ENCODE measurements at places on chromosomes 11 and 22. TPM values are rescaled to one million over a fixed set of nuclear protein-coding genes. Genes with fewer than 3 reads are reported as not detected.

PHLDB1 gene
- 67.0 TPM for total RNA-seq

TMEM121B gene
- total RNA-seq: 0.04 TPM

PPME1 gene
- 27.2 TPM for total RNA-seq

EHF gene
- 0.07 TPM for total RNA-seq

ISX gene
- total RNA-seq: not detected

CADM1 gene
- total RNA-seq: 2.8 TPM

FOLH1 gene
- not detected for total RNA-seq

CRACR2B gene
- total RNA-seq: 4.3 TPM

DNA sequence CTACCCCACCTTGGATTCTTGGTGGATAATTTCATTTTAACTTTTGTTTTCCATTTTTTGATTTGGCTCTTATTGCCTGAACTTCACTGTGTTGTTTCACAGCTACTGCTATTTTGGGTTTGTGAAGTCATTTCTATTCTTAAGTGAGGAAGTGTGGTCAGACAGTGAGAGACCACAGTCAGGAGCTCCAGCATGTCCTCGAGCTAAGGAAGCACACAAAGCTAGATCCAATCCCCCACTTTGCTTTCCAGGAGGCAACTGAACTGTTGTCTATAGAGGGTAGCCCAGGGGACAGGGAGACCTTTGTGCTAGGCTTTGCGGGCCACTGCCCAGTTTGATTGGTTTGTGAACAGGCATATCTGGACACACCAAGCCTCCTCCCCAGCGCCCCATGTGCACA lies 251.8 kb upstream of the KIRREL3 start:
- DNase-seq: no peak

GRCh38 chr11:73170140-73170539 lies 28.0 kb upstream of the FCHSD2 start:
- no peak for DNase-seq

DNA sequence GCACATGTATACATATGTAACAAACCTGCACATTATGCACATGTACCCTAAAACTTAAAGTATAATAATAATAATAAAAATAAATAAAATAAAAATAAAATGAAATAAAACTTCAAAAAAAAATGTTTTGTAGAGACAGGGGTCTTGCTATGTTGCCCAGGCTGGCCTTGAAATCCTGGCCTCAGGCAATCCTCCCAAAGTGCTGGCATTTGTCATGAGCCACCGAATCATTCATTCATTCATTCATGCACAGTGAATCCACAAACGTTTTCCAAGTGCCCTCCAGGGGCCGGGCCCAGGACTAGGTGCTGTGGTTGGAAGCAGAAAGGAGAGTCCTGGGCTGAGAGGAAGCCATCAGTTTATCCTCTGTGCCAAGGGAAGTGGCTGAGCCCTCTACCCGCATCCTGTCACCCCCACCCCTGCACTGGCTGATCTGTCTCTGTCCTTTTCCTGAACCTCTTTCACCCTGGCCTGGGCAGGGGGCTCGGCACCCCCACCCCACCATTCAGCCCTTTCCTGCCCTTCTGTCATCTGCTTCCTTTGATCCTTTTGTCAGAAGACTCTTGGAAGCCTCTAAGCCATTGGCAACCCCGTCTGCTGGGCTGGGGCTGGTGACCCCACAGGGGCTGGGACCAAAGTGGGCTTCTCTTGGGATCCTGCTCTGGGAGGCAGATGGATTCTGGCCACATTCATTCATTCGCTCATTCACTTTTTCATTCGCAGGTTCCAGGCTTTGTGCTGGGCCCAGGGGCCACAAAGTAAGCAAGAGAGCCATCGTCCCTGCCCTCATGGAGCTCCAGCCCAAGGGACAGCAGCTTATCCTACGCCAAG lies 84.3 kb downstream of the IGLL1 start:
- DNase-seq: no peak

DNA sequence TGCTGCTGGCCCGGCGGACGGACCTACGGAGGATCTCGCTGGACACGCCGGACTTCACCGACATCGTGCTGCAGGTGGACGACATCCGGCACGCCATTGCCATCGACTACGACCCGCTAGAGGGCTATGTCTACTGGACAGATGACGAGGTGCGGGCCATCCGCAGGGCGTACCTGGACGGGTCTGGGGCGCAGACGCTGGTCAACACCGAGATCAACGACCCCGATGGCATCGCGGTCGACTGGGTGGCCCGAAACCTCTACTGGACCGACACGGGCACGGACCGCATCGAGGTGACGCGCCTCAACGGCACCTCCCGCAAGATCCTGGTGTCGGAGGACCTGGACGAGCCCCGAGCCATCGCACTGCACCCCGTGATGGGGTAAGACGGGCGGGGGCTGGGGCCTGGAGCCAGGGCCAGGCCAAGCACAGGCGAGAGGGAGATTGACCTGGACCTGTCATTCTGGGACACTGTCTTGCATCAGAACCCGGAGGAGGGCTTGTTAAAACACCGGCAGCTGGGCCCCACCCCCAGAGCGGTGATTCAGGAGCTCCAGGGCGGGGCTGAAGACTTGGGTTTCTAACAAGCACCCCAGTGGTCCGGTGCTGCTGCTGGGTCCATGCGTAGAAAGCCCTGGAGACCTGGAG lies 74.1 kb downstream of the LRP5 start:
- DNase-seq: no peak

DNA sequence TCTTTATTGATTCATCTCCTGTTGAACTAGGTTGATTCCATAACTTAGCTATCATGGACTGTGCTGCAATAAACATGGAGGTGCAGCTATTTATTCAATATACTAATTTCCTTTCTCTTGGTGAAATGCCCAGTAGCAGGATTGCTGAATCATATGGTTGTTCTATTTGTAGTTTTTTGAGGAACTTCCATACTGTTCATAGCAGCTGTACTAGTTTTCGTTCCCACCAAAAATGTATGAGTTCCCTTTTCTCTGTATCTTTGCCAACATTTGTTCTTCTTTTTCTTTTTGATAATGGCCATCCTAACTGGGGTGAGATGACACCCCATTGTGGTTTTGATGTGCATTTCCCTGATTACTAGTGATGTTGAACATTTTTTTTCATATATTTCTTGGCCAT lies 87.2 kb upstream of the NAV2 start:
- no peak for DNase-seq

GRCh38 chr11:79092791-79093353 lies 348.0 kb downstream of the TENM4 start:
- peak; percentile 71 for DNase-seq

GRCh38 chr11:120130176-120130980 lies 7.5 kb downstream of the TRIM29 start:
- DNase-seq: no peak

DNA sequence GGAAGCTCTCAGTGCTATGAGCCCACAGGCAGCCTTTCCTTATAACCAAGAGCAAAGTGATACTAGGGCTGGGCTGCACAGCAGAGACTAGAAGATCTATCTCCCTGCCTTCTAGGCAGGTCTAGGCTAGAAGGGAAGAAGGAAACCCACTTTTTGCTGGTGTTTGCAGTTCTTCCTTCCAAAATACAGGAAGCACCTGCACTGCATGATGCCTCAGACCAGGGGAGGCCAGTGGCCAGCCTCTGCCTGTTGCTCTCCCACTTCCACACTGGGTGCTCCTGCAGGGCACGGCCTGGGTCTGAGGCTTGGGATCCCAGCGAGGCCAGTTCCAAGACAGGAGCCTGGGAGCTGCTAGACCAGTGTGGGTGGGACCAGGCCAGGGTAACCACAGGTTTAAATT lies 6.0 kb upstream of the UCP3 start:
- DNase-seq: no peak

- no peak for DNase-seq
Observed at GRCh38 chr11:129589190-129589860, 213.7 kb downstream of the BARX2 start.

DNA sequence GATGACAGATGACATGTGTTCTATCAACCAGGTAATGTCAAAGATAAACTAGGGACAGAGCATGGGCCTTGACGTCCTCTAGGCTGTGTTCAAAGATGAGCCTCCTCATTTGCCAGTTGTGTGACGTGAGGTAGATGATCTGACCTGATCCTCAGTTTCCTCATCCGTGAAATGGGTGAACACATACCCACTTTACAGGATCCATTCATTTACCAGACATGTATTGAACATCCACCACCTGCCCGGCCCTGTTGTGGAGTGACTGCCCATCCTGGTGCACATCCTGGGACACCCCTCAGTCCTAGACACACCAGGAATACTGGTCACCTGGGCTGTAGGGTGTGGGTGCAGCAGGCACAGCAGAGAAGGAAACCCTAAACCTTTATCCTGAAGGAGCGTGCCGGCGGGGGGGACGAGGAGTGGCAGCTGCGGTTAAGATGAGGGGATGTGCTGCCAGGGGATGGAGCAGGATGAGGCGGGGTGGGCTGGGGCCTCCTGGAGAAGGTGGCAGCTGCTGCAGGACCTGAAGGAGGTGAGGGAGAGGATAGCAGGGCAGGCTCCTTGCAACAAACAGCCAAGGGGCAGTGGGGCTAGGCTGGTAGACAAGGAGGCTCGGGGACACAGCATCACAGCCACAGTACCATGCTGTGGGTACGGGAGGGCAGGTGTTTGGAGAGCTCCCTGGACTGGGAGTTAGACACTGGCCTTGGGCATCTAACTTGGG lies 8.4 kb downstream of the CLDN5 start:
- DNase-seq: no peak

DNA sequence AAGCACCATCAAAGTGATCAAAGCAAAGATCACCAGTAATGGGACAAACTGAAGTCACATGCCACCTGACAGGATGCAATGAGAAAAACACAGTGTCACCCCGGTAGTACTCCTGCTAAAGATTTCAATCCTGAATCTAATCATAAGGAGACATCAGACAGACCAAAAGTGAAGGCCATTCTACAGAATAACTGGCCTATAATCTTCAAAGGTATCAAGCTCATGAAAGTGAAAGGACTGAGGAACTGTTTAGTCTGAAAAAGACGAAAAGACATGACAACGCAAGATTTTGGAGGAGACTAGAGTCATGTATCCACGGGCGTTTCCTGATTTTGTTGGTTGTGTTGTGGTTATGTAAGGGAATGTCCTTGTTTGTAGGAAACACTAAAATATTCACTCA lies 42.4 kb upstream of the TSKU start:
- DNase-seq: no peak

GRCh38 chr11:63558459-63559157 lies 4.6 kb downstream of the PLAAT2 start:
- no peak for DNase-seq

GRCh38 chr11:121795174-121795573 lies 320.8 kb downstream of the BLID start:
- no peak for DNase-seq

GRCh38 chr11:61899146-61899841 lies 7.9 kb upstream of the FADS3 start:
- DNase-seq: peak; percentile 26

- DNase-seq: peak; percentile 84
Observed at GRCh38 chr11:48150213-48150612, 66.4 kb upstream of the OR4B1 start.

DNA sequence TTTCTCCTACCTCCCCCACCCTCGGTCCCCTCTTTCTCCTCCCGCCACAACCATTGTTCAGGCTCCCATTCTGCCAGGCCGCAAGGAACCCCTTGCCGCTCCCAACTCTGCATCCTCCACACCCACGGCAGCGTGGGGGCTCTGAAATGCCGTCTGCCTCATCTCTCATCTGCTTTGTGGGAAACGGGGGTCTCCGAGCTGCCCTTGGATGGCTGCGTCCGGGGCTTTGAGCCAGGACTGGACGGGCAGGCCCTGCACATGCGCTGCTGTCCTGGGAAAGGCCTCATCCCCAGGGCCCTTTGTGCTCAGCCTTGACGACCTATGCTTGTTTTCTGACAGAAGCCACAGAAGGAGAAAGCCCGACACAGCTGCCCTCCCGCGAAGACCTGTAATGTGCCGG lies 8.5 kb downstream of the CRELD2 start:
- no peak for DNase-seq

DNA sequence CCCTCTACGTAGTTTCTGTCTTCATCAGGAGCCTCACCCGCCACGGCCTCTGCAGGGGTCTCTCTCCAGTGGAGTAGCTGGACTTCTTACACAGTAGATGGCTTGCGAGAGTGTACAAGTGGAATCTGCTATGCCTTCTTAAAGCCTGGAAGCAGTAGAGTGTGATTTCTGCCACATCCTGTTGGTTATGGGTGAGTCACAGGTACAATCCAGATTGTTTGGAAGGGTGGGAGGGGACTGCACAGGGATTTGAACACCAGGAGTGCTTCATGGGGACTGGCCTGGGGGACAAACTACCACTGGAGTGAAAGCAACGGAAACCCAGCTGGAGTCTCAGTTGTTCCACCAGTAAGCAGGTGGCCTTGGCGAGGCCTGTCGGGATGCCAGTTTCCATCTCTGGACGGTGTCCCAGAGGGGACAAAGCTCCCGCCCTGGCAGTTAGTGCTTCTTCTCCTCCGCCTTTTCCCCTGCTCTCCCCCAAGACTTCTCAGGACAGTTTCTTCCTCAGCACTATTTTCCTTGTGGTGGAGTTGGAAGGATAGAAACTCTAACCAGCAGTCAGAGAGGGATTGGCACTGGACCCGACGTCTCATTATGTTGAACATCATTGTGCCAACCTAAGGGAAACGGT lies 85.0 kb upstream of the RCN1 start:
- DNase-seq: no peak
